ENCODE measurements at places on chromosomes 4 and X.

- no peak for DNase-seq
Observed at GRCh38 chrX:1012678-1013300, 199.7 kb downstream of the CRLF2 start.

DNA sequence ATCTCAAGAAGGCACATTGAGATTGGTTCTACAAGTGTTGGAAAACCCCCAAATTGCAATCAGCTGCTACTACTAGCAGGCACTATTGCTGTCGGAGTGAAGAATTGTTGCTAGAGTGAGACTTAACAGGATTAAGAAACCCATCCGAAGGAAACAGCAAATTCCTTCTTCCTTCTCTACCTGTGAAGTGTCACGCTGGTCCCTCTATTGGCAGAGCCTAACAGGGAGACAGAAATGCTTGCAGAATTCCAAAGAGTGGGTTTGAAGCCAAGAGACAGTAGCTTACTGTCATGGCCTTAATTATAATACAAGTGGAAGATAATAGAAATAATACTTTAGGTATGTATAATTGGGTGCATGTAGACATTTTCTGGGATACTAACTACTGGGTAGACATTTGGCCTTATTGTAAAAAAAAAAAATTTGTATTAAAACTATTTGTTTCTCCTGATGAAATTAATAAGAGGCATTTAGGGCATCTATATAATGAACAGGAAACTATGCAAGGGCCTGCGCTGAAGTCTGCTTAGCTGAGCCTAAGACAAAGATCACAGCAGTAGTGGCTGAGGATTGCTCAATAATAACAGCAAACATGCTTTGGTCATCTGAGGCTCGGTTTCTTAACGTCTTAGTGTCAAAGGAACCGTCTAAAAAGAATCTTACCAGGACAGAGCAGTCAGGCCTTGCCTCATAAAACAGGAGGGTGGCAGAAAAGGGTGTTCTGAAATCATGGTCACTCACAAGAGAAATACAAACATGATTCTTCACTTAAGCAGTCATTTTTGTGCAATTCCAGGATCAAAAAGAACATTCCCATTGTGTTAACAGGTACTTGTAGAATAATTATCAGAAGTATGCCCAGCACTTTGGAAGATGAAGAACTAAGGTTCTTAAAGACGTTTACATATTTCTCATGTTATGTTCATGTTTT is 40.8 kb downstream of the FAM241A start:
- DNase-seq, result no peak

DNA sequence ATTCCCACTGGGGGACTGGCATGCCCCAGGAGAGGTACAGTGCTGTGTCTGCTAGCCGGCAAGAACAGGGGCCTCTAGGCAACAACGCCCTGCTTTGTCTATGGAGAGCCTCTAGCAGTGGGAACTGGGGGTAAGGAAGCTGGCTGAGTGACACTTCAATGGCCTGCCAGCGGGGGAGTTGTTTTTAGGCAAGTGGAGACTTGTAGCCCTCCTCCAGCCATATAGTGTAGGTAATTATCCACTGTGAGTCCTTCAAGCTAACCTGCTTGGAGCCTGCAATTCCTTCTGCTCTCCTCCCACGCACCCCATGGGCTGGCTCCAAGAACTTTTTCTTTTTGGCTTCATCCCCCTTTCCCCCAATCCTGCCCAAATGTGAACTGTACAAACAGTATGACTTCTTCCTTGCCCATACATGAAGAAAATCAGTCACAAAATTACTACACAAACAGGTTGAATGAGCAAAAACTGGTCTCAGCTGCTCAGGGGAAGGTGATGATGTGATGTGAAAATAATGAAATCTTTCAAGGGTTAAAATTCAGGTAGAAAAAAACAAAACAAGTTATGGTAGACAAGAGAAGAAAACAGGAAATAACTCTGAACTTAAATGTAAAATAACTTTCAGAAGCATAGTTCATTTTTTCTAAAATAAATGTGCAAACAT is 33.1 kb downstream of the LEF1 start:
- DNase-seq, result no peak

DNA sequence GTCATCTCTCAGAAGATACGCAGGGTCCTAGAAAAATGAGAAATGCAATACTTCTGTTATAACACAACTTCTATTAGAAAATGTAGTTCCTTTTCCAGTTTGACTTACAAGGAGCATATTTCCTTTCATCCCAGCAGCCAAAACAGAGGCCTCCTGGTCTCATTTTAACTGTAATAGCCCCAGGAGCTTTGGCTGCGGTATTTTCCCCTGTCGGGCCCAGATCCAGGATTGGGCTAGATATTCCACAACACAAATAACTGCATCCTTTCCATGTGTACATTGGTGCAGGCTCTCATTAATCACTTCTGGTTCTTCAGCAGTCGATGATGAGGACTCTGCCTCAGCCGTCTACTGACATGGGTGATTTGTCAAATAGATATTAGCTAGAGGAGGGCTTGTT is 166.1 kb downstream of the TENM3 start:
- no peak for DNase-seq

GRCh38 chr4:147731580-147732517 is at the start of gene ARHGAP10:
Gene ARHGAP10, plus strand, starts transcription at chr4:147732088. Its CDS starts 214 bp downstream, at chr4:147732302.
- DNase-seq, result no peak

GRCh38 chrX:152276277-152276676 is 137.9 kb upstream of the MAGEA10 start:
- DNase-seq, result no peak

DNA sequence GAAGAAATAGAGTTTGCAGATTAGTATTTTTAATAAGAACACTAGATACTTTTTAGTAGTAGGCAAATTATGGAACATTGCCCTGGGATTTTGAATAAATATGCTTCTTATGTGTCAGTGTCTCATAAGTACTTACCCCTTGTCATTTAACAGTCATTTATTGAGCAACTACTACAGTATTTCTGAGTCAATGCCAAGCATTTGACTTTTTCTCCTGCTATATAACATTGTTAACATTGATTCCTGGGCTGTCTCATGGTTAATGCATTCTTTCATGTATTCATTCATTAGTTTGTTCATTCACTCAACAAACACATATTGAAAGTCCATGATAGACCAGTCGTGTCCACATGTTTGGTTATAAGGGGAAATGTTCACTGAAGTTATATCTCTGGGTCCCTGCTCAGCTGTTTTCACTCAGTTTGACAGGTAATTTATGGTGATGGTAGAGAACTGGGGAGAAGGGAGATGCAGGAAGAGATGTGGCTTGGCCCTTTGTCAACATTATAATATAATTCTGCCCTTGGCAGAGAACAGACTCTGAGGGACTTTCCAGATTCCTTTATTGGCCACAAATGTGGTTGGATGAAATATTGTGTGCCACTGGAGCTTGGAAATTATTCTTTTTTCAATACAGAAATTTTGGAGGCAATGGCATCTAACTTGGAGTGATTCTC is 49.8 kb downstream of the OSTC start:
- DNase-seq, result no peak

- no peak for DNase-seq
Observed at GRCh38 chrX:139831017-139831416, 101.8 kb downstream of the ATP11C start.

DNA sequence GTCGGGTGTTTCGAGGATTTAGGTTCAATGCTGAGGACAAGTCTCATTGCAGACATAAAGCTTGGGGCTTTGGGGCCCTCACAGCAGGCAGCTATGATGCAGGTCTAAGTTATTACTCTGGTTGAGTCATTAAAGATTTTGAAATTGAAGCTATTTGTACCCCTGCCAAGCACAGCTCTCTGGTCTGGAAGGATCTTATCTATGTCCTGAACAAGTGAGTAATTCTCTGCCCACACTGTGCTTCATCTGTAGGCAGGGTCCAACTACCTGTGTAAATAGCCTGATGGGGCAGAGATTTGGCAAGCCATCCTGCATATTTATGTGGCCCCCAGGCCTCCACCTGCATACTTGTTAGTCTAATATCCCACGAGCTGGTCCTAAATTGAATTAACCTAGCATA is 41.4 kb upstream of the MAGEA4 start:
- DNase-seq, result no peak

- DNase-seq, result no peak
Observed at GRCh38 chr4:6217716-6218381, 17.5 kb upstream of the JAKMIP1 start.

DNA sequence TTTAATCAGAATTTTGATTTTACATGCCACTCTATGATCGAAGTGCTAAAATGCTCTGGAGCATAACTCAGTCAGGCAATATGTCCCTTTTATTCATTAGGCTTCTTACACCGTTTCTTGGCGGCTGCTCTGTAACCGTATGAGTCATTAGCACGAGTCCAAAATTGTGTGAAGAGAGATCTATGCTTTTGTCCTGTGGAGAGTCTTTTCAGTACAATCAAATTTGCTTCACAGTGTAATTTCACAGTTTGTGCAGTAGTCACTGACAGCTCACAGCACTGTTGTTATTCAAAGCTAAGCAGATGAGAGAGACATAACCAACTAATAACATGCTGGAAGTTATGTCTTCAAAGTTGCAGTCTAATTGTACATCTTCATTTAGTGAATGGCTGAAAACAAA is 167.8 kb downstream of the PCDH10 start:
- DNase-seq, result no peak

DNA sequence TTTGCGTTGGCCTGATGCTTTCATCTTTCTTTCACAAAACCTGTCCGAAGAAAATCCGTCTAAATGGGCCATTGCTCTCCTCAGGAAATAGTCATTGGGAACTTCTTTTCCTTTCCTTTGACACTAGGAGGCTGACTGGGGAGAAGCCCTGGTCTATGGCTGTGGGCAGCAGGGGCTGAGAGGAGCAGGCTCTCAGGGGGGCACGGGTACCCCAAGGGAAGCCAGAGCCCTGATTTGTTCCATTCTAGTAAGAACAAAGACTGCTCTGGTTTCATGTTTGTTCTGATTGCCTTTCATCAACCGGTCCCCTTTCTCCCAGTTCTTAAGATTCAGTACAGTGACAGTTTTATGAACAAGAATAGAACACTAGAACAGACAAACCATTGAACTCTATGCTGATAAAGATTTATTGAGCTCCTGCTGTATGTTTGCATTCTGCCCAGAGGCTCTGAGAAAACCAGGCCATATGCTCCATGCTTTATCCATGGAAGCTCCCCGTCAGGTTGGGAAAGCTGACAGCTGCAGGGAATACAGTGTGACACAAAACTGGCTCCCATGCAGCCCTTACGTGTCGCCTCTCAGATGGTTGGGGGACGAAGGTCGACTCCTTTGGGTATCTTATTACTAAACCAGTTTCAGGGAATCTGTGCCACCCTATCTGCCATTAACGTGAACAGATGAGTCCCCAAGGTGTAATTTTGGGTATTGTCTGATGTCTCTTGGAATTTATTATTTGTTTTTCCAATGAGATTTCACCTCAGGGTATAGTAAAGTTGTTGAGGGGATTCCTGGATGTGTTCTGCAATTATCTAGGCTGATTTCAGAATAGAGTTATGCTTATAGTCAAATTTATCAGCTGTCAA is 72.4 kb upstream of the MSANTD1 start:
- DNase-seq, result no peak

DNA sequence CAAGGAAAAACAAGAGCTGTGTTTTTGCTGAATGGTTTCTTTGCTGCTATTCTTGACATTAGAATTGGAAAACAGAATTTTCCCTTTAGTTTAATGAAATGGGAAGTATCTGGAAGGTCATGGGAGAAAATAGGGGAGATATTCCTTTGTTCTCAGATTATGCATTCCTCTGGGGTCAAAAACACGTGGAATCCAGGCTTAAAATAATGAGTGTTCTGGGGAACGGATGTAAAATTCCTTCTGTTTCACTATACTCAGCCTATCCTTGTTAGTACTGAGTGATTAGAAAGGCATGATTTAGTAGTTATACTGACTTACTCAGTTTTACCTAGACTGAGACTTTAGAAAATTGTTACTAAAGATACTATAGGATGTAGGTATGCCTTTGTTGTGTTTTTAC is 107.3 kb downstream of the ARHGAP10 start:
- DNase-seq, result no peak

GRCh38 chr4:2935762-2936743 is 27.2 kb downstream of the NOP14 start:
- no peak for DNase-seq

DNA sequence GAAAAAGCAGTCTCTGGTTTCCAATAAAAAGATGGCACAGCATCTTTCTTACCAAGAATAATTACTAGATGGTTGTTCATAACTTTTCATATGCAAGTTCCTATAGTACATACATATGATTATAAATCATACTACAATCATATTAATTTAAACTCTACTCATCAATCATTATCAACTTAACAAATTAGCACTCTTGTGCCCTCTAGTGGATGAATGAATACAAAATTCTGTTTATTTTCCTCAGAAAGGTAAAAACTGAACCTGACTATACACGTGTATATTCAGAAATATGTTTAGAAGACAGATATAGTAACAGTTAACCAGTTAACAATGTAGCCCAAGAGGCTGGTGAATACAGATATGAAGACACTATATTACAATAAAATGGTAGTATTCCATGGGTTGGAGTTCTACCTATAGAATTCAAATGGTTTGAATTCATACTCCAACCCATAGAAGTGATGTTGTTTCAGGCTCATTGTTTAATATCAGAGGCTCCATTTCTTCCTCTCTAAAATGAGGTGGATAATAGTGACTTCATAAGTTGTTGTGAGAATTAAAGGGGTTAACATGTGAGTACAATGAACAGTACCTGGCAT is 100.0 kb downstream of the ADAMTS3 start:
- no peak for DNase-seq

DNA sequence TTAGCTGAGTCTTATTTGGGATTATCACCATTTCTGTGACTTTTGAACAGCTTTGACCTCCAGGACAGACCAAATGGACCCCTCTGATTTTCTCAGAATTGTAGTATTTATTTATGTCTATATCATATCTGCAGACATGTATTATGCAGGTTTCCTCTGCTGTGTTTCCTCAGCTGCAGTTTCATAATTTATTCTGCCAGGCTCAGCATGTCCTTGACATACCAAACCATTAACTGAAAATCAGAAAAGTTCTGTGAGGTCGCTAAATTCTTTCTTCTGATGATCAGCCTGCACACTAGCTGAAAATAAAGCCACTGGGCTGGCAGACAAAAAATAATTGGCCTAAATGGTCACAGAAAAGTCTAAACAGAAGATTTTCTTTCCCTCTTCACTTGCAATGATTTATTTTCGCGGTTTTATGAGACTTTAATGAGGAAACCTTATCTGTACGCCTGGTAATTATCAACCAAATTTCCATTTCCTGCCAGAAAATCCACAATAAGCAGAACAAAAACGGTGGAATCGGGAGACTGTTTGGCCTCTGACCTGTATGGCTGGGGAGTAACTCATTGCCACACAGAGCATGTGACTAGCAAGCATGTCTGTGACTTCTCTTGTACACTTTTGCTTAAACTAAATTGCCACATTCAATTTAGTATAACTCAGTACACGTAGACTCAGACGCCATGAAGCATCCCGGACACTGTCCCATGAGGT is 150.9 kb downstream of the ENPP6 start:
- DNase-seq, result no peak

GRCh38 chr4:81557306-81557705 is 85.6 kb upstream of the RASGEF1B start:
- DNase-seq, result no peak

- DNase-seq, result no peak
Observed at GRCh38 chr4:38757945-38758600, 24.7 kb downstream of the TLR10 start.

DNA sequence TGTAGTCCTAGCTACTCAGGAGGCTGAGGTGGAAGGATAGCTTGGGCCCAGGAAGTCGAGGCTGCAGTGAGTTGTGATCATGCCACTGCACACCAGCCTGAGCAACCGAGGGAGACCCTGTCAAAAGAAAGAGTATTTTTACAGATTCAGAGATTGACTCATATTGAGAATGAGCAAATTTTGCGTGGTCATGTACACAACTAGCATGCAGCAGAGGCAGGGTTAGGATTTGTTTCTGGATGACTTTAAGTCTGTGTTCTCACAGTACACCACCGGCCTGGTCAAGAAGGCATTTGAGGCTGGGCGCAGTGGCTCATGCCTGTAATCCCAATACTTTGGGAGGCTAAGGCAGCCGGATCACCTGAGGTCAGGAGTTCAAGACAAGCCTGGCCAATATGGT is 44.8 kb upstream of the CBR4 start:
- no peak for DNase-seq
